GM12878 (cell line): ENCODE measurements at places on chromosomes 11 and 22.

DNA sequence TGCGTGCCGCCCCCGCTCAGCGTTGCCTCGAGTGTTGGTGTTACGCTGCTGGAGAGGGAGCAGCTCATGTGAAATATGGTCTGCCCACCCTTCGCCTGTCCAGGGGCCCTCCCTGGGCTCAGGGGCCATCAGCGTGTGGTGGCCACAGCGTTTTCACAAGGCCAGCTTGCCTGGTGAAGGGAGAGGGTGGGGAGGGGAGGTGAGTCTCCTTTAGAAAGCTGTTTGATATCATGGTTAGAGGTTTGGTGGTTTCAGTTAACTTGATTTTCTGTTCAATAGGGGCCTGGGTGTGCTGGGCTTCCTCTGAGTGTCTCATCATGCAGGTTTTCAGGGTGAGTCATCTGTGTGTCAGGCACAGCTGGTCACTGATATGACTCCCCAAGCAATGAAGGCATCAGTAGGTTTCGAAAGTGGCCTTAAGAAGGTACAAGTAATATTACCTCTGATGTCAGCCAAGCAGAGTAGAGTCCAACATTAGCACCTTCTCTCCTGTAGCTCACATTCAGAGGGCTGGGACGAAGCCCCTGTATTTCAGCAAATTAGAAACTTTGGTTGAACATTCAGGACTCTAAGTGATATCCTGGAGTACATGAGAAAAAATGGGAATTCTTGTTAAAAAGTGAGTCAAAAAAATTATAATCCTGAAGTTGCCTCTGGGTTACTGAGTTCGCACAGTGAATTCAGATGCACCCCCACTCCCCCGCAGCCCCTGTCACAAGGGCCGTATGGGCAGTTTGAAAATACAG, 172.5 kb downstream of the TBC1D22A start:
- peak; percentile 17 for DNase-seq

DNA sequence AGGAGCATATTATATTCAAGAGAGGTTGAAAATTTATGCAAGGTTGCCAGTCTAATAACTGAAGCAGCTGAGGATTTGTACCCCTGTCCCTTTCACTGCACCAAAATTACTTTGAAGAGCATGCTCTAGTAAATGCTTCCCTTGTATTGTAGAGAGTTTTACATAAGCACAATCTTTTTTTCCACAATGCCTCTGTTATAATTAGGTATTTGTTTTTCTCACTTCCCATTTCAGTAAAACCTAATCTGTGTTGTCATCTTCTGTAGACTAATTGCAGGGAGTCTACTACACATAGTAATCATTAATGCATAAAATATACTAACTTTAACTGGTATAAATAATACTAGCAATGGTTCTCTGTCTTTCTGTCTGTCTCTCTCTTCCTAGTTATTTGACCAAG, 718.4 kb upstream of the ANO5 start:
- DNase-seq = no peak

DNA sequence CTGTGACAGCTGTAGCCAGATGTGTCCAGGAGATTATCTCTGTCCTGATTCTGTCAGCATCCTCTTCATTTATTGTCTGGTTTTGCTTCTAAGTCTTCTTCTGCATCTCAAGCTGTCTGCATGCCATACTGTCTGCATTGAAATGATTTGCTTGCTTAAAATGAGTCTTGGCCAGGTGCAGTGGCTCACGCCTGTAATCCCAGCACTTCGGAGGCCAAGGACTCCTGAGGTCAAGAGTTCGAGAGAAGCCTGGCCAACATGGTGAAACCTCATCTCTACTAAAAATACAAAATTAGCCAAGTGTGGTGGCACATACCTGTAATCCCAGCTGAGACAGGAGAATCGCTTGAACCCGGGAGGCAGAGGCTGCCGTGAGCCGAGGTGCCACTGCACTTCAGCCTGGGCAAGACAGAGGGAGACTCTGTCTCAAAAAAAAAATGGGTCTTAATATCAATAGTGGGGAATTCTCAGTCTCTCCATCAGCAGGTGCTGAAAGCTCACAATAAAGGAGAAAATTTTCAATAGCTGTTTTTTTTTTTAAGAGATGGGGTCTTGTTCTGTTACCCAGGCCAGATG, 39.2 kb upstream of the AMPD3 start:
- no peak for DNase-seq

DNA sequence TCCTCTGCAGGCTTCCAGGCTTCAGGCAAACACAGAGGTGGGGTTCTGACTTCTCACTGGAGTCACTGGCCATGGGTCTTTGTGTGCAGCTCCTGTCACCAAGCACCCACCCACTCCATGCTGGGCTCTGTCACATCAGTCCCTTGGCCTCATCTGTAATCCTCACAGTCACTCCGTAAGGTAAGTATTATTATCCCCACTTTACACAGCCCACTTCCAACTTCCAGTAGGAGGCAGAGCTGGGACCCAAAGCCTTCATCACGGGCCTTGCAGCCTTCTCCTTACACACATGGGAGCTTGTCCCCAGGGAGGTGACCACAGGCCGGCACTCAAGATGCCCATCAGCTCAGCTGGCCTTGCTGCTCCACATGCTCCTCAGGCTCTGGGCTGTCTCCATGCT, 266.7 kb upstream of the B3GAT1 start:
- no peak for DNase-seq

DNA sequence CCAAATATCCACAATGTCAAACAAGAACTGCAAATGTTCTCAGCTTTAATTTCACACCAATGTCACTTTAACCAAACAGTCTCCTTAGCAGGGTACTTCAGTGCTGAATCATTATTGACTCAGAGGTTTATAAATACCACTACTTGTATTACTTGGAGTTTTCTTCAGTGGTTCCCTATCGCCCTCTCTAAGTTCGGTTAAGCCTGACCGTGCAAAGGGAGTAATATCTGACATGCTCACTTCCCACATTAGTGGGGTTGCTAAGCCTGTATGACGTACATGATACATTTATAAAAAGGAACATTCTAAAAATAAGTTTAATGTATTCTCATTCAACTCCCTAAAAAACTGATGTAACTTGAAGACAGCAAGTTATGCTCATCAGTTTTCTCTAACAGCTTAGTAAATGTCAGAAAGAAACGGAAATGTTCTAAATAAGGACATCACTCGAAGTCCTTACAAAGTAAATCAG, 93.1 kb upstream of the ZC3H12C start:
- DNase-seq = peak; percentile 92

DNA sequence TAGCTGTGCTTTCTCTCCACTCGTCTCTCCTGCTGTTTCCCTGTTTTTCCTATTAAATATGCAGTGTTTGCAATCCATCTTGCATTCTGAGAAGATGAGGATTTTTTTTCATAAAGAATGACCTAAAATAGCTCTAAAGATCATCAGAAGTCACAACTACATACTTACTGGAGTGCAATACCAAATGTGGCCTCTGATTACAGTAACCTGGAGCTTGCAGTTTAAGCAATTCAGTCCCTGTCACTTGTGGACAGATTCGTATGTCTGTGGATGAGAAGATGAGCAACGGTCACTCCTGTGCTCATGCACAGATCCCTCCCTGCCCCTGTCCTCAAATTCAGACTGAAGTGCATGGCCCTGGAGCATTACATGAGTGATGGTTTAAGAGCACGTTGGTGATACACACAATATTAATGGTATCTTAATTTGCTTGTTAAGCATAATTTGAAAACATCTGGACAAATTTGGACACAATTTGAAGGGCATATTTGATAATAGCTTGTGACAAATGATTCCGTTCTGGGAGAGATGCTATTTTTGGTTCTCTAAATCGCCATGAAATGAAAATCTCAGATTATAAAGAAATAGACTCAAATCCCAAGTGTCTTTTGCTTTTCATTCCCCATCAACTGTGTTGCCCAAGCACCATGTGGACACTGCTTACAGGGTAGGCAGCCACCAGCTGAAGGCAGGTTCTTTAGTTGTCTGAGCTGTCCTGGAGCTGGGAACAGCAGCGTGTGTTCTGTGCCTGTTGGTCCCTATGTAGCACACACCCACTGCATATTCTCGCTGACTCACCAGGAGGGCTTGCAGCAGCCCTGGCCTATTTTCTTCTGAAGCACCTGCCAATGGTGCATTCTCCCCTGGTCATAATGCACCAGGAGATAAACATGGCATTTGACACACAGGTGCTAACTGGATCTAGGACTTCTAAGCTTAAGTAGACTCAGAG, 32.6 kb upstream of the PRAME start:
- DNase-seq = no peak
